ENCODE measurements at places on chromosomes 2 and 18.

DNA sequence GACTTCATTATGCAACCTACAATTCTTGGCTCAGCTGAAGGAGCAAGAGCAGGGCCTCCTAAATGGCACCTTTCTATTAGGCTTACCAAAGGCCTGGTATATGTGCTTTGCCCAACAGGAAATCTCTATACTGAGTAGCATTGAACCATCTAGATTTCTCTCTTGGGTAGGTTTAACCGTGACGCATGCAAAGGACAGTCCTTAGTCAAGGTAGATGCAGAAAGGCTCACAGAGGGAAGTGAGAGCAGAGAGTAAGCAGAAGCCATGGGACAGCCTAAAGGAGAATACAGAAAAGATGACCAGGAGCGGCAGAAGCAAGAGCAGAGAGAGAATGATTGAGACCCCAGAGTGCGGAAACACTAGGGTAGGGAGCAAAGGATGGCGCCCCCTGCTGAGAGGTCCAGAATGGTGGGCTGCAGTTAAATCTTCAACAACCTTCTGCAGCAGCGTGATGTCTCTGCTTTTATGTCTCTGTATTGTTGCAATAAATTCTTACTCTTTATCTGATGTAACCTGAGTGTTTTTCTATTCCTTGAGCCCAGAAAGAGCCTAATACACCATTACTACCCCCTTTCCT is 4.7 kb upstream of the OSBPL1A start:
- no peak for DNase-seq

DNA sequence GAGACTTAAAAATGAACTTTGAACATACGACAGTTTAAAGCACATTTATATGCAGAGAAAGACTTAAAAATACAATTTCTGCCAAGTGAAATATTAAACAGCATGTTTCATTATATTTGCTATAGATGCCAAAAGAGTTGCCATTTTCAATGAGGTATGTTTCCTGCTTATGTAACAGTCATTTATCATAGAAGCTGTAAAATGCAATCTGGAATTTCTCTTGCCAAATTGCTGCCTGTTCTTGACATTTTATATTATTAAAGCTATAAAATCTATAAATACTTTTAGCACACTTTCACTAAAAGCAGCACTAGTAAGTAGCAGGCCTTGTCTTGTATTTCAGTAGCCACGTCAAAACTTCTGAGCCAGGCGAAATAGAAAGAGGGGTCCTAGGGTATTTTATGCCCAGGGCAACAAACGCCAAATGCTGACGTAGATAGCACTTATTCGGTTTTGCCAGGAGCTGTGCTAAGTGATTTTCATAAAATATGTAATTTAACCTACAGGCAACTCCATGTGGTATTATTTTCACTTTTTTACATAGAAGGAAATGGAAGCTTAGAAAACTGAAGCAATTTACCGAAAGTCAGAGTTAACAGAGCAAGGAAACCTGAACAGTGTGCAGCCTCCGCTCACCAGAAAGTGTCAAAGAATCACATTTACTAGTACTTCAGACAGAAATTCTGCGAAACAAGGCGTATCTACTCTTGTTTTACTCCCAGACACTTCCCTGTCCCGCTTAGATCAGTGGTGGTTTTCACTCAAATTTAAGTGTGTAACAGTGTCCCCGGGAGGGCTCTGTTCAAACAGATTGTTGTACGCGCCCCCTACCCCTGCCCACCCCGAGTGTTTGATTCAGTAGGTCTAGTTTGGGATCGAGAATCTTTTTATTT is 1.2 kb upstream of the CYP20A1 start:
- no peak for DNase-seq

- DNase-seq = no peak
Observed at GRCh38 chr2:95031726-95032116, 6.2 kb downstream of the MAL start.

GRCh38 chr2:16948053-16948452 is 282.4 kb upstream of the CYRIA start:
- no peak for DNase-seq

DNA sequence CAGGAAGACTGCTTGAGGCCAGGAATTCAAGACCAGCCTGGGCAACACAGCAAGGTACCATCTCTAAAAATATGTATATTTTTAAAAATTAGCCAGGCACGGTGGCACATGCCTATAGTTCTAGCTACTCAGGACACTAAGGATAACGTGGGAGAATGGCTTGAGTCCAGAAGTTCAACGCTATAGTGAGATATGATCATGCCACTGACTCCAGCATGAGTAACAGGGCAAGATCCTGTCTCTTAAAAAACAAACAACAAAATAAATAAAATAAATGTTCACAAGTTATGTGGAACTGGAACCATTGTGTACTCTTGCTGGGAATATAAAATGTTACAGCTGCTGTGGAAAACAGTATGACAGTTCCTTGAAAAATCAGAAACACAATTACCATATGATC is 47.2 kb downstream of the USP34 start:
- DNase-seq = no peak

DNA sequence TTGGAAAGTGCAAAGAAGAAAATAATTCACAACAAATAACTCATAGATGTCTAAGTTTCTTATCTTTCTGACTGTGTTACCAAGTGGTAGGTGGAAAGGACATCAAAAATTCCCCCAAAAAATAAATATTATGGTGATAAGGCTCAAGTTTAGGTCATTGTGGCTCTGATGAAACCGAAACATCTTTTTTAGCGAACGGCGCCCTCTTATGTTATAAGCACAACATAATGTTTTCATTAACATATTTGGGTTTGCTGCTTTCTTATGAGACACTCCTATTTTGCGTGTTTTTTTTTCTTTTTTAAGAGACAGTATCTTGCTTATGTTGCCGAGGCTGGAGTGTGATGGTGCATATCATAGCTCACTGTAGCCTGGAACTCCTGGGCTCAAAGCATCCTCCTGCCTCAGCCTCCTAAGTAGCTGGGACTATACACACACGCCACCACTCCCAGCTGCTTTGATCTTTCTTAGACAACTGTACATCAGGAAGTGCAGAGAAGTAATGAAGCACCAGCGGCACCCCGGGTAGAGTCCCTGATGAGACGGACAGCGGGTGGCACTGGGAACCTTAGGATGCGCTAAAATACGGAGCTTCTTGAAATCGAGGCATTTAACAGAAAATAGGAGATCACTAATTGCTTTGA is 38.5 kb upstream of the SLC35G4 start:
- no peak for DNase-seq

GRCh38 chr2:50620783-50621182 is 411.1 kb downstream of the NRXN1 start:
- DNase-seq = no peak

DNA sequence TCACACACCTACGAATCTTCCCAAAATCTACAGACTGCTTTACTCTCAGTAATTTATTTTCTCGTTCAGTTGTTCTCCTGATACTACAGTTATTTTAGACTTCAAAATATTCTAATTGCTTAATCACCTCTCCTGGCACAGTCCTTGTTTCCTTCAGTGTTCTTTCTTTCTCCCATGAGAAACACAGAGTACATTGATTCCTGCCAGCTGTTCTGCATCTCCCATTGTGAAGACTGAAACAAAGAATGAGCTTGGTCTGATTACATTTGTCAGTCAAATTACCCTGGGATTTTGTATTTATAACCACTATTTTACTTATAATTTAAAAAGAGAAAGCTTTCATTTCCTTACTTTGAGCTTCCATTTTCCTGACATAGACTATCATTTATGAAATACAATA is 63.9 kb upstream of the TANK start:
- DNase-seq = no peak

- DNase-seq = no peak
Observed at GRCh38 chr2:46876741-46877384, 38.7 kb downstream of the MCFD2 start.

GRCh38 chr2:12330916-12331315 is 385.8 kb upstream of the TRIB2 start:
- DNase-seq = no peak

DNA sequence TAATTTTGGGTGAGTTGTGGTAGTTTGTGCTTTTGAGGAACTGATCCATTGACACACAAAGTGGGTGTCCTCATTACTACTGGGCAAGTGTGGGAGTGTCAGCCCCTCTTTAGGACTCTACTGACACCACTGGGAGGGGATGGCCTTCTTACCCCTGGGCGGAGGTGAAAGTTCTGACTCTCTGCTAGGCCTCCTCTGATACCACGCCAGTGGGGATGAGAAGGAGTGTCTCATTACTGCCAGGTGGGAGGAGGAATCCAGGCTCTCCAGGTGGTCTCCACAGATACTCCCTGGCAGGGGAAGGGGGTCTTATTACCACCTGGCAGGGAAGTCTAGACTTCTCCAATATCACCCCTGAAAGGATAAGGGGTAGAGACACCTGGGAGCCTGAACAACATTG is 9.1 kb downstream of the LCLAT1 start:
- DNase-seq = no peak

DNA sequence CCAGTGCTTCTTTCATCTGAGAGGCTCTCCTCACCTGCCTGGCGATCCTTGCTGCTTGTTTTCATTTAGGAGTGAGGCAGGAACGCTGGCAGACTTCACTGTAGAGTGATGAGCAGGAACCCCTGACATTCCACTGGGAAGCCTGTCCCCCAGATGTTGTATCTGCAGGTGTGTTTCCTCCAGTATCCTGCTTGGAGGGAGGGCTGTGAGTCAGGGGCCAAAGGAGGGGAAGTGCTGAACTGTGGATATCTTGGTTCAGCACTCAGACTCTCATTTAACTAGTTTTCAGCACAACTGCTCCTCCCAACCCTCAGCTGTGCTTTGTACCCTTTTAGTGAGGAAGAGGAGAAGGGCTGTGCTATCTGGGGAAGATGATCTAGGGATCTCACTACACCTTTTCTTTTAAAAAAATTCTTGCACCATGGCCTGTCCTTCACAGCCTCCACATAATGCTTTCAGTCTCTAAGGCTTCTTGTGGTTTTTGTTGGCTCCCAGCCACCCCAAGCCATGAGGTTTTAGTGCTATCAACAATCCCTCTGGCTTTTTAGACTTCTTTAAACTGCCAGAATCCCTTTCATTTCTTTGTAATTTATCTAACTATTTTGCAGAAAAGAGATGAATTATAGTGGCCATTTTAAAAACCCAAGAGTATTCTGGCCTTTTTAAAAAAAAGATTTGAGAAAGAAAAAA is 11.2 kb downstream of the ANKAR start:
- no peak for DNase-seq

GRCh38 chr2:54556621-54557121 is 100.5 kb downstream of the SPTBN1 start:
- no peak for DNase-seq

GRCh38 chr2:216206821-216207220 is 97.7 kb downstream of the XRCC5 start:
- no peak for DNase-seq

GRCh38 chr18:13175266-13175665 is 43.3 kb upstream of the LDLRAD4 start:
- DNase-seq = no peak

DNA sequence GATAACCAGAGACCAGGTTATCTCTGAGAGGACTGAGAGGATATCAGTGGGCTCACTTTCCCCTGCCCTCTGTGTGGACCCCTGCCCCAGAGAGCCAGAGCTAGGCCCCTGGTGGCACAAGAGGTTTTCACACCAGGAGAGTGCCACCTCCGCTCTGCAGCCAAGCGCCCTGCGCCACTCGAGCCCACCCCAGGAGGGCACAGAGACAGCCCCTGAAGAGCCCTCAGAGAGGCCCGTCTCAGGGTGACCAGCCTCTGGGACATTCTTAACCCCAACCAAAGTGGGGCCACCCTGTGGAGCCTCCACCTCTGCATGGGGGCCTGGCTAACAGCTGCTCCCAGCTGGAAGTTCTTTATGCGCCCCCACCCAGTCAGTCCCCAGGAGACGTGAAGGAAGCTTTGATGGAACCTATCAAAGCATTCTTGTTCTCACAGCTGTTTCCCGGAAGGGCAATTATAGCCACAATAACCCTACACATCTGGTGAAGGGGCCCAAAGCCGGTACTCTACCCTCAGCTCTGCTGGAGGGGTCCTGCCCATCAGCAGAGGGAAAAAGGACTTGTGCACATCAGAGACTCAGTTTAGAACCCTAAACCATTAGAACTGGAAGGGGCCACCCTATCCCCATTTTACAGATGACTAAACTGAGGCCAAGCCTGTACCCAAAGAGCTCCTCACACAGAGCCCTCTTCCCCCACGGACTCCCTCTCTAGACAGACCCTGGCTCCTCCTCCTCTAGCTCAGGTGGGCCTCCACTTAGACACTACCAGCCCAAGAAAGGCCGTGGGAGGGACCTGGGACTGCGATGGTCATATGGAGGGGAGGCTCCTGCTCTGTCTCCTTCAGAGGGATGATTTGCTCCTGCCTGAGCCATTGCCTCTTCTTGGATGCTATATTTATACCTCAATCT is 101.1 kb downstream of the ZFP36L2 start:
- DNase-seq = no peak

- no peak for DNase-seq
Observed at GRCh38 chr2:18803141-18803939, 214.0 kb upstream of the NT5C1B start.

GRCh38 chr18:59893971-59894370 is 5.8 kb upstream of the PMAIP1 start:
- DNase-seq = no peak

All from stimulated activated CD4-positive, alpha-beta T cell treated with anti-CD3 and anti-CD28 coated beads, Interleukin-12 subunit alpha, Interleukin-12 subunit beta, amount 100 ng/mL, for 48 hours (primary cell).